NCI-H2029 (cell line): ENCODE measurements at places on chromosomes 1 and 21.

DNA sequence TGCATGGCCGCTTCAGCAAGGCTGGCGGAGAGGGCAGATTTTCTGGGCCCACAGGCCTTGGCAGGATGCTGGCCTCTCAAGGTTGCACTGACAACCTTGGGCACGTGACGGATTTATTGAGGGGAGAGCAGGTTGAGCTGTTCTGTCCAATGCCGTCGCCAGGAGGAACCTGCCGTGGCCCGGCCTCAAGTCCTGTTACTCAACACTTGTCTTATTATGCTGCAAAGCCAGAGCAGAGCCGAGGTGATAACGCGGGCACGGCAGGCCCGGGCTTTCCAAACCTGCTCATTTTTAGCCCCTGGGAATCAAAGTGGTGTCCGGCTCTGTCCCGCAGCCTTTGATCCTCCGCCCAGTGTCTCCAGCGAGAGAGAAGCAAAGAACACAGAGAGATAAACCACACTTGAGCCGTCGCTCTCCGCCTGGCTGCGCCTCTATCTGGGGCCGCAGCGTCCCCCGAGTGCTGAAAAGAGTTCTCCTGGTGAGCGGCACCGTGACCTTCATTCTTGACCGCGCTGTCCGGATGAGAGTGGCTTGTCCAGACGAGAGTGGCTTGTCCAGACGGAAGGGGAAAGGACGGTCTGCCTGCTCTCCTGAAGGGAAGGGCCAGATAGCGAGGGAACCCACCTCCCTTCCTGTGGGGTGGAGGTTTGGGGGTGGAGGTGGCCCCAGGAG lies 162.3 kb upstream of the ARHGEF16 start:
- no peak for DNase-seq

- no peak for DNase-seq
These were observed 5.2 kb upstream of the HSD3B2 start for GRCh38 chr1:119409731-119410130.

GRCh38 chr1:9241891-9242290 lies 7.3 kb downstream of the H6PD start:
- no peak for DNase-seq

DNA sequence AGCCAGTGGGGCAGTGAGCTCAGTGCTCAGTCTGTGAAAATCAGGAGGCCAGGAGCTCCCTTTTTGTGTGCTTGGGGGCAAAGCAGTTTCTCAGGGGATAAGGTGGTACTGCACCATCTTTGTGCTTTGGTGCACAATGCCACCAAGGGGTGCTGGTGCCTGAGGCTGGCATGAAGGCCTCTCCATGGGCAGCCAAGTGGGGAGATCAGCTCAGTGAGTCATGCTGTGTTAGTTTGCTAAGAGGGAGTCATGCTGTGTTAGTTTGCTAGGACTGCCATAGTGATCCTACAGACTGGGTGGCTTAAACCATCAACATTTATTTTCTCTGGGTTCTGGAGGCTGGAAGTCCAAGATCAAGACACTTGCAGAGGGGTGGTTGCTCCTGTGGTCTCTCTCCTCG lies 428.1 kb downstream of the PRDM2 start:
- no peak for DNase-seq

GRCh38 chr1:167784876-167785550 lies 63.2 kb downstream of the MPZL1 start:
- no peak for DNase-seq

DNA sequence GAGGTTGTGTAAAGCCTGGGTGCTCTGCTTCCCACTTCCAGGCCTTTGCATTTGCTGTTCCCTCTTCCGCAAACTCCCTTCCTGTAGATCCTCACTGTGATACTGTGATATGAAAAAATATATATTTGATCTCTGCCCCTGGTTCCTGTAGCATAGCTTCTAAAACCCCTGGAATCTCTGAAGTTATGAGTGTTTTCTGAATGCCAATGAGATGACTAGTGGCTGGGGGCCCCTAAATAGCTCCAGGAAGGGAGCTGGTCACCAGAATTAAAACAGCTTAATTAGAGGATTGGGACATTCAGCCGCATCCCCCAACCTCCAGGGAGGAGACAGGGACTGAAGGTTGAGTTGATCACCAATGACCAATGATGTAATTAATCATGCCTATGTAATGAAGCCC lies 21.9 kb downstream of the DUSP10 start:
- DNase-seq, result no peak
